Amygdala (tissue), 56 donors: ENCODE measurements at places on chromosomes 16 and 17.

DNA sequence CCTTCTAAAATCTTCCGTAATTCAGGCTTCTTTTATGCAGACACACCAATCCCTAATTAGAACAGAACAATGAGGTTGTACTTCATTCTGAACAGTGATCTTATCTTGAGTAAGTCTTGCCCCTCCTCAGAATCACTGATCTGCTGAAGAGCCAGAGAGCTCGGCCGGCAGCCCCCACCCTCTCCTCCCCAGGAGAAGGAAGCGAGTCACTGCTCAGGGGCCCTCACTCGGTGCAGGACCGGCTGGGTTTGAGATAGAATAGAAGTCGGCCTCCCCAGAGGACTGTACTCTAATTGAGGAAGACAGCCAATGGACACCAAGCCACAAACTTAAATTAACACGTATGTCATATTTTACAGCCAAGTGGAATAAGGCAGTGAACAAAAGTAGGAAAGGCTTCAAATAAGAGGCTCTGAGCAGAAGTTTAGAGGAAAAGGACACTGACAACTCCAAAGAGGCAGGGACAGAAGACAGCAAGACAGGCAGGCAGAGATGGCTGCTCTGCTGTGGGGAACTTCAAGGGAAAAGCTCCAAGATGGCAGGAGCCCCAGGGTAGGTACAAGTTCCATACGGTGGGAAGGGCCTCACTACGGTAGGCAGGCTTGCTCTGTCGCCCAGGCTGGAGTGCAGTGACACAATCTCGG, 18.6 kb downstream of the CREBBP start:
- no peak for DNase-seq

- DNase-seq = no peak
Observed at GRCh38 chr17:75019146-75019545, 6.7 kb downstream of the MRPL58 start.

GRCh38 chr17:77869665-77870132, 88.8 kb upstream of the TNRC6C start:
- no peak for DNase-seq

- no peak for DNase-seq
Observed at GRCh38 chr17:39177256-39177655, 11.3 kb upstream of the ARL5C start.

DNA sequence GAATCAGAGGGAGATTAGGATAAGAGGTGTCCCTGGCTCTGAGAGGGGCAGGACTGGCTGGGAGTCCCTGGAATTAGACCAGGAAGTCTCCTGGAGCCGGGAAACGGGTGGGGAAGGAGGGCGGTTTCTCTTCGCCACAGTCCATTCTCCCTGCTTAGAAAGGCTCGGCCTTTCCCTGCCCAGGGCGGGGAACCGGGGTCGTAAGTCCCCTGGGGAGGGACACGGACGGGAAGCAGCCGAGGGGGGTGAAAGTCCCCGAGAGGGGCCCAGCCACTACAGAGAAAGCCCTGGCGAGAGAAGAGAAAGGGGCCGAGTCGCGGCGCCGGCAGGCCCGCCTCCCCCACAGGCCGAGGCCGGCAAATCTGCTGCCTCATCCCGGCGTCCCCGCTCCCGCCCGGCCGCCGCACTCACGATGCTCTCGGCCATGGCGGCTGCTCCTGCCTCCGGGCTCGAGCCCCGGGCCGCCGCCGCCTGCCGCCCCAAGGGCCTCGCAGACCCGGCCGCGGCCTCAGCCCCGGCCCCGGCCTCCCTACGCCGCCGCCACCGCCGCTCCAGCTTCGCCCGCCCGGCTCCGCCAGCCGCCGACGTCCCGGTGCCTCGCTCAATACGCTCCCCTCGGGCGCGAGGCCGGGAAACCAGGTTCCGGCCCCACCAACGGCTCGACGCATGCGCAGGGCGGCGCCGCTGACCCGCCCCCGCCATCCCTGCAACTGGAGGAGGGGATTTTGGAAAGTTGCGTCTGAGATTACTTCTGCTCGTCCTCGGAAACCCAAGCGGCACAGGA, at the start of the genes NPLOC4 and TSPAN10:
NPLOC4 (minus strand) TSS at position 608 of the 784 bp plus-strand sequence; CDS start at position 426, 182 bp downstream.
TSPAN10 (plus strand) TSS at position 692 of the 784 bp plus-strand sequence. CDS start 5,217 bp downstream, outside the sequence.
- peak; percentile 71 for DNase-seq

GRCh38 chr17:60278237-60278636, 113.7 kb downstream of the USP32 start:
- DNase-seq = no peak

- no peak for DNase-seq
Observed at GRCh38 chr16:27410761-27411160, 8.8 kb downstream of the IL21R start.

GRCh38 chr17:76397687-76398522, 13.5 kb downstream of the SPHK1 start:
- peak; percentile 57 for DNase-seq

GRCh38 chr17:82321947-82322466, 4.6 kb upstream of the CD7 start:
- DNase-seq = no peak

DNA sequence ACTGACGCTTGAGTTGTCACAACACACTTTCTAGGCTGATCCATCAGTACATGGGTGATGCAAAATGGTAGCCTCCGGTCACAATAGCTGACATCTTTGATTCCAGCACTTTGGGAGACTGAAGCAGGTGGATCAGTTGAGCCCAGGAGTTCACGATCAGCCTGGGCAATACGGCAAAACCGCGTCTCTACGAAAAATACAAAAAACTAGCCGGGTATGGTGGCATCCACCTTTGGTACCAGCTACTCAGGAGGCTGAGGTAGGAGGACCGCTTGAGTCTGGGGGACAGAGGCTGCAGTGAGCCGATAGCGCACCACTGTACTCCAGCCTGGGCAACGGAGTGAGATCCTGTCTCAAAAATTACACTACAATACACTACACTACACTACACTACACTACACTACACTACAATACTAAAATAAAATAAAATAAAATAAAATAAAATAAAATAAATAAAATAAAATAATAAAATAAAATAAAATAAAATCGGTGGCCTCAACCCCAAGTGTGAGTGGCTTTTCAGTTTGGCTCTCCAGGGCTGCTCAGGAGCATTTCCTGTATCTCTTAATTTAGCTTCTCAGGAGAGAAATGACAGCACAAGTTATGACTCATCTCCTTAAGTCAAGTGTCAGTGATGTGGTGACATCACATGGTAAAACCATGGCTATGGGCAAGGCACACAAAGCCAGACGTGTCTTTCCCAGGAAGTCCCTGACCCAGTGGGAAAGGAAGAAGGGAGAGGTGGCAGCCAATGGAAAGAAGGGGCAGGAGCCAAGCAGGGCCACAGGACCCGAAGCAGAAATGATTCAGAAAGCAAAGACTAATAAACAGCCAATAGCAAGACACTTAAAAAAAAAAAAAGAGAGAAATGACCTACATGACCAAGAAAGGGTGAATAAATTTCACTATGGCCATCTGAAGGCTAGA, 75.3 kb upstream of the TBC1D3K start:
- no peak for DNase-seq

DNA sequence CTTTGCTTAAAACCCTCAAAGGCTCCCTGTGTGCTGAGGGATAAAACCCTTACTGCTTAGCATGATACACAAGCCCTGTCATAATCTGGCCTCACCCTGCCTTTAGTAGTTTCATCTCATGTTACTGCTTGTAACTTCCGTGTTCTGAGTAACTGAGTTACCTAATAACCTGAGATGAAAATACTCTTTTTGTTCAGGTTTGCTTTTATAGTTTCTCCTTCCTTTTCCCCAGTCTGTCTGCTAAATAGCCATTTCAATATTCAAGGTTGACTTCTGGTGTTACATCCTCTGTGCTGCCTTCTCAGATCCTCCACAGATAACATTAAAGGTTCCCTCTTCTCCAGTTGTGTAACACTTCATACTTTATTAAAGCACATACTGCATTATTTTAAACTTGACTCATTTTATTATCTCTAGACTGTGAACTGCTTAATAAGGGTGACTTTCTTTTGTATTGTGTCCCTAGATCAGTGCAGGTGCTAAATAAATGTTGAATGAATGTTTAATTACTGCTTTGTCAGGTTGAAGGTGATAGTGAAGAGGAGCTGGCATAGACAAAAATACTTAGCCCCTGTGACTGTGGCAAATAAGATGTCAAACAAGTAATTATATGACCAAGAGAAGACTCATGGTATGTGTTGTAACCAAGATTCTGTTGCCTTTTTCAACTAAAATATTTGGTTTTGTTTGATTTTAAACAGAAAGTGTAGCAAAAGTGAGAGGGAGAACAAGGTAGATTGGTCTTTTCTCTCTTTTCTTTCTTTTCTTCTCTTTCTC, 47.8 kb downstream of the NFAT5 start:
- no peak for DNase-seq

DNA sequence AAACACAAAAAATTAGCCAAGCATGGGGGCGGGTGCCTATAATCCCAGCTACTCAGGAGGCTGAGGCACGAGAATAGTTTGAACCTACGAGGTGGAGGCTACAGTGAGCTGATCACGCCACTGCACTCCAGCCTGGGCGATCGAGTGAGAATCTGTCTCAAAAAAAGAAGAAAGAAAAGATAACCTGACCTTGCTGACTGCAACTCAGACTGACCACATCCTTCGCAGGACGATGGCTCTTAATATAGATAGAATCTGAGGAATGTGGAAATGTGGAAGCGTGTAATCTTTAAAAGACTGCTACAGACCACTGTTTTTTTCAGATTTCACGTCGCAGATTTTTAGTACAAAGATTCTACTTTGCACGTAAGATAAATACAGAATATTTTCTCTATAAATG, 37.8 kb downstream of the KLHDC4 start:
- DNase-seq = no peak

DNA sequence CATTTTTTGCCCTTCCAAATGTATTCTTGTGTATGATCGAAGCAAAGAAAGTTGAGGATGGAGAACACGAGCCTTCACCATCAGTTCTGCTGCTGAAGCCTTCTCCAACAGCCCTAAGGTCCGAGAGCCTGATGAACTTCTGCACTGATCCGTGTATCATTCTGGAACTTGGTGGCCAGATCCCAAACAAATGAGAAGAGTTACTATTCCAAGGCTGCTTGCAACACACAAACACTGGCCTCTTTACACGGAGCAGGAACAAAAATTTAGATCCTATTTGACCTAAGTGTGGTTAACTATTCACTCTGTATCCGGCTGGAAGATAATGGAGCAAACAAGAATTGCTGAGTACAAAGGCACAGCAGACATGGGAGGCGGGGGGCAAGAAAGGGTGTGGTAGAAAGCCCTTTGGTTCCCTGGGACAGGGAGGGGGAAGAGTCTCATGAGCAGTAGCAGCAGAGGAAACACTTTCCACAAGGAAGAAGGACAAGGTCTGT, 282.9 kb downstream of the SOX9 start:
- DNase-seq = no peak

- no peak for DNase-seq
Observed at GRCh38 chr16:11572301-11572995, 14.3 kb downstream of the LITAF start.

DNA sequence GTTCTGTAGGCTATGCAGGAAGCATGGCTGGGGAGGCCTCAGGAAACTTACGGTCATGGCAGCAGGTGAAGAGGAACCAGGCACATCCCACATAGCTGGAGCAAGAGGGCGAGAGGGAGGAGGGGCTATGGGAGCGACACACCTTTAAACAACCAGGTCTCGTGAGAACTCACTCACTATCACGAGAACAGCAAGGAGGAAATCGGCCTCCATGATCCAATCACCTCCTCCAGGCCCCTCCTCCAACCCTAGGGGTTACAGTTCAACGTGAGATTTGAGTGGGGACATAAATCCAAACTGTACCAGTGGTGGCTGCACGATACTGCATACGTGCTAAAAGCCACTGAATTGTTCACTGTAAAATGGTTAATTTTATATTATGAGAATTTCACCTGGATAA, 26.1 kb upstream of the ENPP7 start:
- no peak for DNase-seq

DNA sequence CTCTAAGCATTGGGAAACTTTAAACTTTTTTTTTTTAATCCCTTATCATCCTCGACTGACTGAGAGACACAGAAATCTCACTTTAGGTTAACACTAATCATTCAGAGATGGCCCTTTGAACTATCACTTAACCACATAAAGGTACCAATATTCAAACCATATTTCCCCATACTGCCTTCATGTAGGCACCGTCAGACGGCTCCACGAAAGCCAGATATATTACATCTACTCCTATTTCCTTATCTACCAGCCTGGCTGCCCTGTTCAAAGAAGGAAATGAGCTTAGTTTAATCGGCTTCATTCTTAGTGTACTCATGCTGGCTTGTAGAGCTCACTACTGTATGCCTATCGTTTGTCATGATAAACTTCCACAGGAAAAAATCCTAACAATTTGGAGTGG, 270.9 kb downstream of the CEP112 start:
- DNase-seq = no peak

- DNase-seq = no peak
Observed at GRCh38 chr16:27498031-27498825, 51.5 kb downstream of the GTF3C1 start.

DNA sequence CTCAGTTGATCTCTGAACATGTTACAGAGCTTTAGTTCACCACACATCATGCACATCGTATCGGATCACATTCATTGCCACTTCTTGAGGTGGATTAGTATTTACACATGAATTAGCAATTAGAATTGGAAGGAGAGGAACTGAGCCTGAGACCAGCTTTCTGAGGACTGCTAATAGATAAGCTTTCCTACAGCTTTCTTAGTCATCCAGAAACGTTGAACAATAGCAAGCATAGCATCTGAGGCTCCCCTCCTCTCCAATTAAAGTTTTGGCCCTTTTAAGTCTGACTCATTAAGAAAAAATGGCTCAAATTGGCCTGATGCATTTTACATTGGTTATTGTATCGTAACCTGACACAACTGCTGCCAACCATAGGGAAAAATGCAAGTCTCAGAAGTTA, 1130.4 kb downstream of the CDH8 start:
- no peak for DNase-seq

DNA sequence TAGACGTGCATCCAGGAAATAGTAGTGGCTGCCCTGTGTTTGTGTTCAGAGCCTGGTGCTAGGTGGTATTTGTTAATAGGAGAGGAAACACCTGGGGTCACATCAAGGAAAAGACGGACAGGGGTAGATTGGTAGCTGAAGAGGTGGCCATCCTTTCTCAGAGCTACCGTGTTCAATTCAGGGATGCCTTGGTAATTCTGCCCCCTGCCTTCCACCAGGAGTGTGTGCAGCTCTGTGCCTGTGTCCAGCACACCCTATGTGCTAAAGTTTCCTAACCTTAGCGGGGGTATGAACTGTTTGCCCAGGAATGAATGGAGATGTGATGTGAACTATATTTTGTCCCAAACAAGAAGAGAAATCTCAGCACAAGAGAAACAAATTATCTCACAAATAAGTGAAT, 174.1 kb upstream of the MPHOSPH6 start:
- peak; percentile 14 for DNase-seq

DNA sequence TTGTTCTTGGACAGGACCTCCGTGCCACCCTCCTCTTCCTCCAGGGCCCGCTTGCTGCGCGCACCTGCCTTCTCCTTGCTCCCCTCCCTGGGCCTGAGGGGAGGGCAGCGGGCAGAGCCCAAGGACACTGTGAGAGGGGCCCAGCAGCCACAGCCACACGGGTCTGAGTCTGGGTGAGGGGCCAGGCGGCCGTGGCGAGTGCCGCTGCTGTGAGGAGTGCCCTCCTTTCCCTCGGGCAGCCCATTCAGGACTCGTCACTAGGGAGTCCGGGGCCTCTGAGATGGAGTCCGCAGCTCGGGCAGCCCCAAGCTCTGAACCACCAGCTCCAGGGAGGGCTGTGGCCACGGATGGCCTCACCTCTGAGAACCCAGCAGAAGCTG, 5.6 kb downstream of the DUS1L start:
- no peak for DNase-seq
